ENCODE measurements at places on chromosomes 2 and 18.

- DNase-seq: no peak
These were observed 178.6 kb downstream of the MYT1L start for GRCh38 chr2:2152451-2152850.

DNA sequence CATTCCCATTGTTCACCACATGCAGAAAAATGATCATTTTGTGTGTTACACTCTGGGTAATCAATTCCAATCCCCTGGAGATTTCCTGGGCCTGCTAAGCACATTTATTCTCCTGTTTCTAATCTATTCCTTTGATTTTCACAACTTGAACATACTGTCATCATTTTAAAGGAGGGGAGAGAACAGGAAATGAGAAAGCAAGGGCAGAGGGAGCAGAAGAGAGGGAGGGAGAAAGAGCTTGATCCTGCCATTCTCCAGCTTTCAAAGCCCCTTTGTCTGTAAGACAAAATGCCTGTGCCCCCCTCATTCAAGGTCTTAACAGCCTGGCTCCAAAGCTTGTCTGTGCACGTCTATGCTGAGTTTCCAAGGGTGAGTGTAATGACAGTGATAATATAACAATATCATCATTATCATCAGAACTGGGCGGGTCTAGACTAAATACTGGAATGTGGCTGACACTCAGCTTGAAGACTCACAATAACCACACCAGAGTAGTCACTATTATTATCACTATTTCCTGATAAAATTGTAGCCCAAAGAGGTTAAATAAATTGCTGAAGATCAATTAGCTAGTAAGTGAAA is 164.4 kb upstream of the KLHL29 start:
- DNase-seq: no peak

- DNase-seq: peak; percentile 31
These were observed 131.6 kb downstream of the OSR1 start for GRCh38 chr2:19226871-19227270.

DNA sequence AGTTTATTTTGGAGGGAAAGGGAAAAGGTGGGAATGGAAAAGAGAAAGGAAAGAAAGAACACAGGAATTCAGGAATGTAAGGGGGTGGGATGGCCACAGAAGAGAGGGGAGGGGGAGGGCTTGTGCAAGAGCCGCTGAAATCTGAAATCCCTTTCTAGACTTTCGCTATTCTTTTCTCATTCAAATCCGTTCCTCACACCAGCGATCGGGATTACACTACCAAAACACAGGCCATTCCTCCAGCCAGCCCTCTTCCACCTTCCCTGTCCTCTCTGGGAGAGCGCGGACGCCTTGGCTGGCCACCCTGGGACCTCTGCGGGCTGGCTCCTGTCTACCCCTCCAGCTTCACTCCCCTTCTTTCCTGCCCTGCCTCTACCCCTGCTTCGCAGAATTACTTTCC is 102.3 kb downstream of the CDCA7 start:
- no peak for DNase-seq

GRCh38 chr18:31990823-31991222 is 27.8 kb upstream of the RNF125 start:
- no peak for DNase-seq

- no peak for DNase-seq
These were observed 3.8 kb upstream of the LPIN2 start for GRCh38 chr18:3016585-3017297.

GRCh38 chr2:144331674-144332355 is 188.1 kb downstream of the ZEB2 start:
- DNase-seq: no peak

- DNase-seq: no peak
These were observed 35.1 kb downstream of the TMEM18 start for GRCh38 chr2:641872-642815.

DNA sequence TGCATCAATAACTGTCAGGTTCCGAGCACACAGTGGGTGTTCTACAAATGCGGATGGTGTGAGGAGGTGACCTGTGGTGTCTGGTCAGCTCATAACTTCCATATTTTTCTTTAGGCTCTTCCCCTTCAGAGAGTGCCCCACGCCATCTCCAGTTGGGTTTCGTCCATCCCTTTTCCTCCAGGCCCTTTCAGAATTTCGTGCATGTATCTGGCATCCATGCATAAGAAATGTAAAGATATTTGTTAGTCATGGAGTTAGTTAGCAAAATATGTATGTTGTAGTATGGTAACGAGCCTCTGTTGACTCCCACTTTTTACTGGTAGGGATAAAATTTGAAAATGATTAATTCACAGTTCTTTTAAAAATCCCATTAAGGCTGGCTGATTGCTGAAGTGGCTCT is 67.2 kb downstream of the SNTG2 start:
- no peak for DNase-seq

GRCh38 chr2:138147796-138148195 is 183.5 kb downstream of the HNMT start:
- no peak for DNase-seq

- no peak for DNase-seq
These were observed 5.4 kb downstream of the NEB start for GRCh38 chr2:151728804-151729414.

DNA sequence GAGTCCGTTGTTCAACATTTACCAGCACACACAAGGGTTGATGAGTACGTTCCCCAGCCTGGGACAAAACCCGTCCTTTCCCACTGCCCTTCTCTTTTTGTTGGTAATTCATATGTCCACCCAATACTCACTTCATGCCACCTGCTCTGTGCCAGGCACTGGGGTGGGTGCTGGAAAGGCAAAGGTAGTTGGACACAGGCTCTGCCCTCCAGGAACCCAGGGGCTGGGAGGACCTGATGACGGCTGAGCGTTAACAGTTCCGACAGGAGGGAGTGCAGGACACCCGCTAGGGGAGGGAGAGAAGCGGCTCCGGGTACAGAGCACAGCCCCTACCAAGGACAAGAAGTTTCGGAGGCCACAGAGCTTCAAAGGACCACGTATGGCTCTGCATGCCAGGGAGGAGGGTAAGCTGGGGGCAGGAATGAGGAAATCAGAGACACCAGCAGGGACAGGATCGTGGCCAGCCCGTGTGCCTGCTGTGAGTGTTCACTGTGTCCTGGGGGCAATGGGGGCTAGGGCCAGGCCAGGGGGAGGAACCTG is 134.1 kb upstream of the GPC1 start:
- DNase-seq: no peak

DNA sequence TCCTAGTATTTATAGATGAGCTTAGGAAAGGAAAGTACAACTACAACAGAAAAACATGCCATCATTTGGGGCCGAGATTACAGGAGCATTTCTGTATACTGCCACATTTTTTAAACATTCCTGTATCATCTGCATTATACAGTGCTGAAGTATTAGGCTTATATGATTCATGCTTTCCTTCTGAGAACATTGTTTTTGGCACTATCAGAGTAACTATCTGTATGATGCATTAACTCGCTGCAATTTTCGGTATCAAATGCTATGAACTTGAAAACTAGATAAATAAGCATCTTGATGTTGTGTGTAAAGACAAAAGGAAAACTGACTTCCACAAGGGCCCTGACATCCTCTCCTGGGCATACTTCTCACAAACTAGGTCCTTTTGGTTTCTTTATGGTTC is 102.0 kb downstream of the RIT2 start:
- DNase-seq: no peak

GRCh38 chr2:128722489-128722888 is 403.8 kb upstream of the HS6ST1 start:
- no peak for DNase-seq

GRCh38 chr2:32289165-32289999 is 11.7 kb downstream of the YIPF4 start:
- DNase-seq: no peak

- no peak for DNase-seq
These were observed 234.8 kb downstream of the DSEL start for GRCh38 chr18:67281746-67282145.

DNA sequence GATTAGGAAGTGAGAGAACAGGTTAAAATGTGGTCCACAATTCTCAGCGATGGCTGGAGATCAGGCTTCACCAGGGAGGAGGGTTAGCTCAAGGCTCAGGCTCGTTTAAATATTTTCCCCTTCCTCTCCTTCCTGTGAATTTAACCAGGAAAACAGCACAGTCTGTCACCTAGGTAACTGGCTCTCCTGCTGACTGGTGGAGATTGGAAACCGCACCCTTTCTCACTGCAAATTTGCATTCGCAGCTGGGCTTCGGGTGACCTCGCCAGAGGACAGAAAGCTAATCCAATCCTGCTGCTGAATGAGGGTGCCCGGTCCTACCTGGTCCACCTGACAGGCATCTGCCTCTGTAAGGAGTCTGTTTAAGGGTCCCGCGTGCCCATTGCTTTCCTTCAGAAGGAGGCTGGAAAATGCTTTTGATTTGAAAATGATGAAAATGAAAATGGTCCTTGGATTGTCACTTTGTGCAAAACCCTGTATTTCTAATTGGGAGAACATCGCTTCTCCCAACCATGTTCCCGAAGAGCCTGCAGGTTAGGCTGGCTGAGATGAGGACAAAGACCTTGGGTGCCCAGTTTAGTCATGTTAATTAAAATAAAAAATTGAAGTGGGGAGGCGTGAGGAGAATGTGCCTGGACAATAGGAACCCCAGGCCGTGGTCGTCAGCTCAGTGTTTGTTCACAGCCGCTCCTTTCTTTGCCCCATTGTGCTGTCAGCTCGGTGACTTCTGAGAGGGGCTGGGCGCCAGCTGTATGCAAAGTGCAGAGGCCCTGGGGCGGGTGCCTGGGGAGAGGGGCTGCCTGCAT is 43.4 kb upstream of the MTCL1 start:
- DNase-seq: no peak

DNA sequence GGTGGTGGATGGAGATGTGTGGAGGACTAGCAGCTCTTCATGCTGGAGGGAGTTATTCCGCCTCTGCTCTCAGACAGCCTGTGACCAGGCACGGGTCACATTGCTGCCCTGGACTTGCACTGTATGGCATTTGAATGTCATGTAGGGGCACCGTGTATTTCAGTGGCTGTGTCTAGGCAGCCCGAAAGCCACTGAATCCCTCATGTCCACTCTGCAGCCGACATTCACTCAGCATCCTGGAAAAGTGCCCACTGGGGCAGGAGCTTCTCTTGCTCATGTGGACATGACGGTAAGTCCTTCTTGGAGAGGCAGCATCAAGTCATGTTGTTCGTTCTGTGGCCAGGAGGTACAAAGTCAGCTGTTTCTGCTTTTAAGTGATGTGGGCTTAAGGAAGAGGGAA is 127.9 kb downstream of the SH3RF3 start:
- DNase-seq: no peak

- DNase-seq: no peak
These were observed 44.4 kb downstream of the ST8SIA5 start for GRCh38 chr18:46712406-46712805.

- no peak for DNase-seq
These were observed 58.3 kb downstream of the LAMA1 start for GRCh38 chr18:7059276-7059675.

DNA sequence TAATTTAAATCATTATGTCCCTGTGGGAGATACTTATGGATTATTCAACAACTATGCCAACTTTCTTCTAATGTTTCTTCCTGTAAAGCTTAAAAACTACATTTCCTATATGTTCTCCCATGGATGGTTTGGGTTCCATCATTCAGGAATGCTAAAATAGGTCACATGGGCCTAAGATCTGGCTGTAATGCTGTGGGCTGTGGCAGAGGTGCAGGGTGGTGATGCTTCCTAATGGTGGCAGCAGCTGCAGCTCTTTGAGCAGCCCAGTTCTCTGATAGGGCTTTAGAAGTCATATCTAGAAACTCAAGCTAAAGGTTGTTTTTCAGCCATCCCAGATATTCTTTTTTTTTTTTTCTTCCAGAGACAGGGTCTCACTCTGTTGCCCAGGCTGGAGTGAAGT is 266.1 kb downstream of the ZNF385B start:
- no peak for DNase-seq

- no peak for DNase-seq
These were observed 189.7 kb downstream of the ADCYAP1 start for GRCh38 chr18:1094409-1094808.

DNA sequence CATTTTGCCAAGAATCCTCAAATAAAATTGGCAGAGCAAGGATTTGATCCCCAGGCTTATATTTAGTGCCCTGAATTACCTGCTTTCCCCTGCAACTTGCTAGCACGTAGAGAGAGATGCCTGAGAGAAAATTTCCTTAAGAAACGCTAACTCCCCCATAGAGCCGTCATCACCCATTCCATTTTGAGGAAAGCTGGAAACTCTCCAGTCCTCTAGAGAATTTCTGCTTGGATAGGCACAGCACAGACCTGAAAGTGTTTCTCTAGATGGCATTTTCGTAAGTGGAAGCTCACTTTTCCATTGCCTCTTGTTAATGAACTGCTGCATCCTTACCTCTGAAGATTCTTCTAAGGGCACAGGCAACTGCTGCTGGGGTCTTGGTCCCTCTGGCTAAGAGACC is 277.8 kb upstream of the SIX2 start:
- no peak for DNase-seq

DNA sequence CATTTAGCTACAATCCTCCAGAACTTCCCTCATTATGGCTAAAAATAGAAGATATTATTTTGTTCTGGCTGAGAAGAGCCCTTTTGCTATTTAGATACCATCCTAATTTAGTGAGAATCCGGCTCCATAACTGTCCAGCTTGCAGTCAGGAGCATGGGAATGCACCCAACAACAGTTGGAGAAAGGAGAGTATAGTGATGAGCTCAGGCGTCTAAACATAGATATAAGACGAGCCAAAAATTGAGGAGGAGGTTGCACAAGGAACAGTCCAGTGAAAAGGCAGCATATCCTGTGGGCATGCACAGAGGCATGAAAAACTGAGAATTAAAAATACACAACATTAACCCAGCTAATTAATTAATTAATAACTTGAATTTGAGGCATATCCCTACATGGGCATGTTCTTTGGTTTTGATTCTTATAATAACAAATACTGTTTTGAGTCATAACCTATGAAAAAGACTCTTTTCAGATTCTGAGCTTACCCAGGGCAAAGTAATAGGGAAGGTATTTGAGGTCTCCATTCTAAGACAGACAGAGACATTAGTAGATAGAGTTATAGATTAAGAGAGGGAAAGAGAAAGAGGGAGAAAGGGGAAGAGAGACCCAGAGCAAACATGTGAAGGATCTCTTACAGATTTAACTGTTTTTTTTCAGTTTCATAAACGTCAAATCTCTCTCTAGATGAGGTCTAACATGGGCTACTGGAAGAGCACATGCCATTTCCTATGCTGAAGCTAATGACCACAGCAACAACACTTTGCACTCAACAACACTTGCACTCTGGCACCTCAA is 311.2 kb downstream of the OSR1 start:
- DNase-seq: no peak

GRCh38 chr2:235478609-235479008 is 15.2 kb upstream of the AGAP1 start:
- no peak for DNase-seq

DNA sequence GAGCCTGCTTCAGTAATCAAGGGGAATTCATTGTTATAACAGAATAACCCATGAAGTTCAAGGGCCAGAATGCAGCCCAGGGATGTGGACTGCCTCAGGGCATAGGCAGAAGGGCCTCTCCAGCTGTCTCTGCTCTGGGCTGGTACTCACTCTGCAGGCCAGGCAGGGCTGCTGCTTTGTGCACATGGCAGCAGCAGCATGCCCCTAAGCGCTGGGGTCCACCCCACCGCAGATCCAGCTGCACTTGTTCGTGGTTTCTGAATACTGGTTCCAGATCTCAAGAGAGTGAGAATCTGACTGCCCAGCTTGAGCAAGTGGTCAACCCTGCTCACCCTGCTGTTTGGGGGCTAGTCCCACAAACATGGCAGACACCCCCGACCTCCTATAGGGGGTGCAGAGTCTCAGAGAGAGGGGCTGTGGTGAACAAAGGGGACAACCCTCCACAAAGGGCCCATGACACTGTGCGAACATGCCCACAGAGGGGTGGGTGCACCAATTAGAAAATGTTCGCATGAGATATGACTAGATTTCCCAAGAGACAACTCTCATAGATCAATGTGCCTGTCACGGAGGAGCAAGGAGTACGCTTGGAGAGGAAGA is 87.3 kb downstream of the ACTR3 start:
- no peak for DNase-seq

Measured in putamen (tissue), 1 donor.